ENCODE measurements at places on chromosomes 16 and 17. TPM values are rescaled to one million over a fixed set of nuclear protein-coding genes. Genes with fewer than 3 reads are reported as not detected.

Gene KRT9
- total RNA-seq: 0.16 TPM

Gene NPIPA3
- 1.8 TPM for total RNA-seq

GRCh38 chr16:22337849-22338635 lies 36.4 kb downstream of the CDR2 start:
- no peak for ATAC-seq

DNA sequence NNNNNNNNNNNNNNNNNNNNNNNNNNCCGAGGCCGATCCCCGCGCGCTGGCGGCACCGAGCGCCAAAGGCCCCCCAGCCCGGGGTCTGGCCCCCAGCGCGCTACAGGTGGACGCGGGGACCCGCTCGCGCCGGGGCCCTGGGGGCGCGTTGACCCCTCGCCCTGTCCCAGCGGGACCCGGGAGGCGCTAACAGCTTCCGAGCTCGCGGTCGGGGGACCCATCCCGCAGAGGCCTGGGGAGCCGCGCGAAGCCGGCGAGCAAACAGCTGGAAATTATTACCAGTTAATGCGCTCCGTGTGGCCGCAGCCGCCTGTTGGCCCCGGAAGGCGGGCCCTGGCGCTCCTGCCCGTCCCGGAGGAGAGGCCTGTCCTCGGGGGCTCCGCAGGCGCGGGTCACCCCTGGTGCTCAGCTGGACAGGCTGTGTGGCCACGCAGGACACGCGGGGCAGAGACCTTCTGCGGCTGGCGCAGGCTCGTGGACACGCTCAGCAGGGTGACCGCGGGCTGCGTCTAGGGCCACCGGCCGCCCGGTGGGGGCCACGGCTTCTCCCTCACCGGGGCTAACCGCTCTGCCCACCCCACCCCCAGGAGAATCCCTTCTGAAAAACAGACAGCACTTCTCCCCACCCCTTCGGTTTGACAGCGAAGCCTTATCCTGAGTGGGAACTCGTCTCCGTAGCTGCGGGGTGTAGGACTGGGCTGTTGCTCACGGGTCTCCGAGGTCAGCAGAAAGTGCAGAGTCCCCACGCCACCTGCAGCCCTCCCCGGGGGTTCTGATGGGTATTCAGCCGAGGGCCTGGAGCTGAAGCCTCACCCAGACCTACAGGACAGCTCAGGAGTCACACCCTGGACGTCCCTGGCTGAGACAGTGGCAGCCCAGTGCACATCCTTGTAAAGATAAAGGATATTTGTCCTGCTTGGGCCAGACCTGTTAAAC lies 138.7 kb upstream of the RPH3AL start:
- peak; percentile 36 for ATAC-seq

- ATAC-seq: no peak
These were observed 228.4 kb downstream of the KATNIP start for GRCh38 chr16:27778171-27778925.

DNA sequence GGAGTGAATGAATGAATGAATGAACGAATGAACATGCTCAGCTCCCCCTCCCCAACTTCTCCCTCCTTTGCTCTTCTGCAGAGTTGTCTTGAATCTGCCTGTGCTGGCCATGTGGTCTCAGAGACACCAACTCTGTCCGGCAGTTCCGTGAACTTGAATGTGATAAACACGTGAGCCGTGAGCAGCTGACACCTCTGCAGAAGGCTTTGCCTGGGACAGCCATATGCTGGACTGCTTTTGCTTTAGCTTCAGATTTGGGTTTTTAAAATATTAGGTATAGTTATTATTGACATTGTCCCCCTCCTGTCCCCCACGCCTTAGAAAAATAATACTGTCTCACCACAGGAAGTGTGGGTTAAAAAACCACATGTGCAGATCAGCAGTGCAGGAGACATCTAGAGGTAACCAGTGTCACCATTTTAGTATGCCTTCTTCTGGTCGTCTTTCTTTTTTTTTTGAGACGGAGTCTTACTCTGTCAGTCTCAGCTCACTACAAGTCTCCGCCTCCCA lies 83.8 kb downstream of the ABCC1 start:
- ATAC-seq: peak; percentile 33

DNA sequence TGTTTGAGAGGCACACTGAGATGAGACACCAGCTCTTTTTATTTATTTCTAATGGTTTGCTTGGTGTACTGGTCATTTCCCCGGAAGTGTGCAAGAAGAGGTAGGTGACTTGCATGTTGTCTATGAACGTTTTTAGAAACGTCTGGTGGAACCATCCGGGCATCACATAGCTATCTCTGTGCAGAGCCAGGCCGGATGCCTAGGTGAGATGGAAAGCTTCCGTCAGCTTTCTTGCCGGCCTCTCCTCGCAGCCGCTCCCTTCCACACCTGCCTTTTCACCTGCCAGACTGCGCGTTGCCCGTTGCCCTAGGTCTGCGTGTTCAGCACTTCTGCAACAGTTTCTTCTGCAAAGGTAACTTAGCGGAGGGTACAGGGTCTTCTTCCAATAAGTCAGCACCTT lies 416.0 kb downstream of the WWOX start:
- no peak for ATAC-seq

DNA sequence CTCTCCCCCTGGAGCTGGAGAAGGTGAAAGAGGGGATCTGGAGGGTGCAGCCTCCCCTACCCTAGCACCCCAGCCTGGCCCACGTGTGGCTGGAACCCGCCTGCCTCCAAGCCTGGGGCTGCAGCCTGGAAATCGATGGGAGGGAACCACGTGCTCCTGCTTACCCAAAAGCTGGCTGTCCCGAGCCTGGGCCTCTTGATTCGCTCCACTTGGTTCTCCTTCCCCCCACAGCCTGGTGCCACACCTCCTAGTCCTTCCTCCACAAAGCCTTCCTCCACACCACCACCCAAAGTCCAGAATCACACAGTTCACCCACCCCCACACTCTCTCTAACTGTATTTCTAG lies 29.3 kb downstream of the CFAP20 start:
- ATAC-seq: no peak

Measured in esophagus mucosa (tissue), 1 donor.